ENCODE measurements at places on chromosomes 13 and 19.

DNA sequence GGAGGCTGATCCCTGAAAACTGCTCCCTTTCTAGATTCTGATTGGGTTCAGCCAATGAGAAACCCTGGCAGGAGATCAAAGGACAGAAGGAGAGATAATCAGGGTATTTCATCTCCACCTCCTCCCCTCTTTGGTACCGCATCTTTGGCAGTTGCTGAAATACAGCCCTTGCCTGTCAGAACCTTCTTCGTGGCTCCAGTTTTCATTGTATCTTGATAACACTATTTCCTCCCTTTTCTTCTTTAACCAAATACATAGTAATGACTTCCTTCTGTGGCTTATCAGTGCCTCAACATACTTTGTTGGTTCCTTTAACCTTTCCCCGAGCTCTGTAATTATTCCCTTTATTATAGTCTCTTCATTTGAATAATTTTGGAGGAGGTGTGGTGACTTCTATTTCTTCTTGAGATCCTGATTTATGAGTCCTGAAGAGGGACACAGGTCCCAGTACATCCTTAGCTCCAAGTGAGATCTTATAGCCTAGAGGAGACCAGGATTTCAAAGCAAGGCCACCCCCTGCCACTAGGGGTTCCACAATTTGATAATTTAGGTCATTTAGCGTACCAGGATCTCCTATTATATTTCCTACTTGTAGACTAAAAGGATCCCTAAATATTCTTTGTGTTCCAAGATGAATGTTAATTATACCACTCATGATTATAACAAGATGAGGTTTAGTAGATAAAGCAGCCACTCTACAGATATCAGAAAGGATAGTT lies 98.0 kb downstream of the EDNRB start:
- DNase-seq, result no peak

DNA sequence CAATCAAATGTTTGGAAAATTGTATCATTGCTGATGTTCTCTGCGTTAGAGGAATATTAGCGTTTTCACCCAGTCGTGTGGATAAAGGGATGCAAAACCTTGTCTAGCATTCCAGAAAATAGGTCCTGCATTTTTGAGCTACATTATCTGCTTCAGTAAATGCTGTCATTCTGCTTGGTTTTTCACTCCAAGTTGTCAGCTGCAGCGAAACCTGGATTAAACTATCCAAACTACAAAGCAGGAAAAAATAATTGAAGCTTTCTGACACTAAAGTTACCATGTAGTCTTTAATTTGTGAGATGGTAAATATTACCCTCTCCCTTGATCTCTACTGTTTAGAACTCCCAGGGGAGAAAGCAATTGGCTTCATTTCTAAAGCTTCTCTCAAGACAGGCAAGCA lies 1795.5 kb upstream of the PRR20A start:
- peak; percentile 14 for DNase-seq

DNA sequence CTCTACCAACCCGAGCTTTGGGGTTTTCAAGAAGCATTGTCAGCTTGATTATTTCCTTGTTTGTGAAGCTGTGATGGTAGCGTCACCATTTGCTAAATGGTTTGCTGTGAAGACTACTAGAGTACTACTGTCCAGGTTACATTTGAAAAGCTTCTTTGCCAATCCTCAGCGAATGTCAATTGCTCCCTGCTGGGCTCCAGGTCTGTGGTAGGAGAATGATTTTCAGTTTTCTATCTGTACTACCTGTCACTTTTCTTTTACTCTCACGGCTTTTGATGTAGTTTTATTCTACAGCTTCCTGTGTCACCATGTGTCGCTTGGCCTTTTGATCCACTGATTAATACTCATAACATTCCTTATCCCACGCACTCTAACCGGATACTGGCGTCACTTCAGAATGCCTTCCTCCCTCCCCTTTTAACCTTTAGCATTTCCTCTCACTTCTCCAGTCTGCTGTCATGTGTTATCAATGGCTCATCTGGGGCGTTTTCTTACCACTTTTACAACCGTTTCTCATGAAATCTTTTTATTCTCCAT lies 7.5 kb upstream of the GPR183 start:
- DNase-seq, result no peak

- DNase-seq, result no peak
These were observed 680.9 kb upstream of the SGCG start for GRCh38 chr13:22499919-22500318.

DNA sequence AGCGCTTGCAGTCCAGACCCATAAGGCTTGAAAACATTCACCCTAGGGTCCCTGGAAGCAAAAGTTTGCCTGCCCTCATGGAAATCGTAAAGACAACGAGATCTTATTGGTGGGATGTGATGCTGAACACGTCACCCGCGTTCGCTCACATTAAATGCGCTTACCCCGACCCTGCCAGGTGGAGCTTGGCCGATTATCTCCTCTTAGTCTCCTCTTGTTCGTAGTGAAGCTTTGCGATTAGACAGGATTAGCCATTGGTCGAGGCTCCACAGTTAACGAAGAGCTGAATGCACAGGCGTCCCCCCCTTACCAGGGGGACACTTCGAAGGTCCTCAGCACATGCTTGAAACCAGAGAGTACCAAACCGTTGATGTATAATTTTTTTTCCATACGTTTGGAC lies 16.0 kb upstream of the KDM4B start:
- DNase-seq, result no peak

GRCh38 chr19:30670011-30670329 lies 297.8 kb downstream of the ZNF536 start:
- no peak for DNase-seq

- DNase-seq, result no peak
These were observed 513.1 kb downstream of the DCT start for GRCh38 chr13:93966267-93966936.

DNA sequence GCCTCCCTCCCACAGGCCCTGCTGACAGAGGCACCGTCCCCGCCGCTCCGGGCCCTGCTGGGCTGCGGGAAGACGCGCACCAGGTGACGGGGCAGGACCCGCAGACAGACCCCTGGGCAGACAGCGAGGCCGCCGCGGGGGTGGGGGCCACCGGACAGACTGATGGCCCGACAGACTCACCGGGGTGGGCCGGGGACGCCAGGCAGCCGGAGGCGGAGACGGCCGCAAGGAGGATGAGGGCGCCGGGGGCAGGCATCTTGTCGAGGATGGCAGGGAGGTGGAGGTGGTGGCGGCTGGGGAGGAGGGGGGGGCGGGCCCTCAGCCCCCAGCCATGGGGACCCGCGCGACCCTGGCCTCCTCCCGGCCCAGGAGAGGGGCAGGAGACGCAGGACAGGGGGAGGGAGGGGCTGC lies 309 bp downstream of the LMTK3 start:
- no peak for DNase-seq

DNA sequence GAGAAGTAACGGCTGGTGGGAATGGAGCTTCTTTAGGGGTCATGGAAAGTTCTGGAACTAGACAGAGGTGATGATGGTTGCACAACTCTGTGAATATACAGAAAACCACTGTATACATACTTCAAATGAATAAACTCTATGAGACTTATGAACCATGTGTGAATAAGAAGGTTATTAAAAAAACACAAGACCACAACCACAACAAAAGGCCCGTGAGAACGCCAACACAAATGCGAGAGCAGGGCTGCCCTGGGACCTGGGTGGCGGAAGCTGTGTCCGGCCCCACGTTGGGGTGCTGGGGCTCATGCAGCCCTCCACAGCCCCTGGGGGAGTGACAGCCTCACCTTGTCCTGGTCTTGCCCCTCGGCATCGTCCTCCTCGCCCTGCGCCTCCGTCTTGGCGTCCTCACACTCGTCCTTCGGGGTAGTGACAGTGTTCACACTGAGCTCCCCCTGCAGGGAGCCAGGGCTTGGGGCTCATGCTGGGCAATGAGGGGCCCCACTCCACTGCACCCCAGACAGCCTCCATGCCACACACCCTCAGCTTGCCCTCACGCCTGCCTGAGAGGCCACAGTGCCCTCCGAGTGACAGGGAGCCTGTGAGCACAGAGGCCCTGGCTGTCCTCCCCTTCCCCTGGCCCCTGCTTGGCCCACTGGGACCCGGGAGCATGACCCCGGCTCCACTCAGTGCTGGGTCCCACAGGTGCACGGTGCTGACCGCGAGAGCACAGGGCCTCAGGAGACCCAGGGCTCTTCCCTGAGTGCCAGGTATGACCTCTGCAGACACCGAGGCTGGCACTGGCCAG lies 16.0 kb downstream of the IZUMO4 start:
- no peak for DNase-seq

GRCh38 chr19:11693505-11694499 lies 44.9 kb downstream of the ZNF823 start:
- peak; percentile 44 for DNase-seq

DNA sequence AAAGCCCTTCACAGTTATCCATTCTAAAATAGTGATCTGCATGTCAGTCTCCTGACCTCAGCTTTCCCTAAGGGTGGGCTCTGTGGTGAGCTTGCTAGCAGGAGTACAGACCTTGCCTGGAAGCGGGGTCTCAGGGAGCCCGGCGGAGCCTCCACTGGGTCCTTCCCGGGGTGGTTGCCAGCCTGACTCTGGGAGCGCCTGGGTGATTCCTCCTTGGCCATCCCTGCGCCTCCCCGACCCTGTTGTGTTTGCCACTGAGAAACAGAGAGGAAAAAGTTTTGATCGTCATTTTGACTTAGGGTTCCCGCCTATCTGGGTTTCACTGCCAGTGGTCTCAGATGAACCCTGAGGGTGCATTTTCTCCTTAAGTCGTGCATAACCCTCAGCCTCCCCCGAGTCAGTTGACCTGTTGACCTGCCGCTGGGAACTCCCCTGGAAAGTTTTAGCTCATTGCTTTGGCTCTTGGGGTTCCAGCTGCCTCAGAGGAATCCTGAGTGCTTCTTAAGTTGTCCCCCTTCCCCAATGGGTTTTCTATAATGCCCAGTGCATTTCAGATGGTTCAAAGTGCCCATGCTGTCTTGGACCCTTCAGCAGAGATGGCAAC lies 117.8 kb downstream of the RAB20 start:
- DNase-seq, result no peak

DNA sequence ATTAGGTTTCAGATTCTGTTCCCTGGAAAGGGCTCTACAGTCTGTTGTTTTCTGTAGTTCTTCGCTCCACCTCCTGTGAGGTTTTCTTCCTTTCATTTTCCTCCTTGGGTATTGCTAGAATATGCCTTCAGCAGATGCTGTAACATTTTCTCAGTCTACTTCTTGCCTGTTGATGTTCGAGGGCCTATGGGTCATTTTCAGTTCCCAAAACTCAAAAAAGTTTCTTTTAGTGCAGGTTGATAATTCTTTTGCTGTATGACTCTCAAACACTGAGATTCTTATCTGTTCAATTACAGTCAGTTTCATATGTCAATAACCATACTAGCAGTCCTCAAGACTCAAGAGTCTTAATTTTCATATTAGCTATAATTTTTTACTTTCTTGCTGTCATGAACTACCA lies 268.3 kb downstream of the RFC3 start:
- no peak for DNase-seq

- no peak for DNase-seq
These were observed 216.3 kb upstream of the ZNF507 start for GRCh38 chr19:32129141-32129540.

- DNase-seq, result no peak
These were observed 26.6 kb downstream of the NCAN start for GRCh38 chr19:19238126-19238894.

GRCh38 chr13:99290894-99291293 lies 16.3 kb downstream of the GPR183 start:
- no peak for DNase-seq

- DNase-seq, result no peak
These were observed 535 bp downstream of the CDKN2D start for GRCh38 chr19:10568062-10568825.

GRCh38 chr13:45178349-45179162 lies 22.3 kb downstream of the KCTD4 start:
- DNase-seq, result no peak

DNA sequence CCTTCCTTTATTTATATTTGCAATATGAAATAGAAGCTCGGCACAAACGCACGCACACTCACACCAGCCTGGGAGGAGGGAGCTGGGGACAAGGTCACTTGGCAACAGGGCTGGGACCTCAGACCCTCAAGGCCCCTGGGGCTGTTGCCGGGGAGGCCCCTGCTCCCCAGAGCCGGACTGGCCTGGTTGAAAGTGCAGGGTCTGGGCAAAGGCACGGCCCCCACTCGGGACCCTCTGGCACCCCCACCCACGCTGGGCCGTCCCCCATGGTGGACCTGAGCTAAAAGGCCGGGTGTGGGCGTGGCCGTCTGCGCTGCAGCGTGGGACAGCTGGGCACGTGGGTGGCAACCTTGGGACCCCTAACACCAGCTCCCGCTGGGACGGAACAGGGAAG lies 1.2 kb upstream of the TMEM86B start:
- no peak for DNase-seq

DNA sequence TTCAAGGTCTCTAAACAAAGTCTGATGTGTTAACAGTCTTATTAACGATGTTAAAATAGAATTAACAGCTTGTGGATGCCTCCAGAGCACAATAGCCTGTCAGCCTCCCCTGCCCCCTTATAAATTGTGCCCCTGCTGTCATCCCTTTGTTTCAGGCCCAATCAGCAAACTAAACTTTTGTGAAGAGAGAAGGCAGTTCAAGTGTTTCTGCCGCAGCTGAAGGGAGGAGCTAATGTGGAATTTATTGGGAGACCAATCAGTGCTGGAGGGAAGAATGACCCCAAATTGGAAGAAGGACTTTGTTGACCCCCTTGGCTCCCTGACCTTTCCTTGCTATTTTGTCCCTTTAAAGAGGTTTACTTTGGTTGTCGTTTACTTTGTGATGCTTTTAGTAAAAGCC lies 160.5 kb downstream of the TM9SF2 start:
- DNase-seq, result peak; percentile 87

- no peak for DNase-seq
These were observed 25.1 kb downstream of the GAS6 start for GRCh38 chr13:113838711-113839201.

DNA sequence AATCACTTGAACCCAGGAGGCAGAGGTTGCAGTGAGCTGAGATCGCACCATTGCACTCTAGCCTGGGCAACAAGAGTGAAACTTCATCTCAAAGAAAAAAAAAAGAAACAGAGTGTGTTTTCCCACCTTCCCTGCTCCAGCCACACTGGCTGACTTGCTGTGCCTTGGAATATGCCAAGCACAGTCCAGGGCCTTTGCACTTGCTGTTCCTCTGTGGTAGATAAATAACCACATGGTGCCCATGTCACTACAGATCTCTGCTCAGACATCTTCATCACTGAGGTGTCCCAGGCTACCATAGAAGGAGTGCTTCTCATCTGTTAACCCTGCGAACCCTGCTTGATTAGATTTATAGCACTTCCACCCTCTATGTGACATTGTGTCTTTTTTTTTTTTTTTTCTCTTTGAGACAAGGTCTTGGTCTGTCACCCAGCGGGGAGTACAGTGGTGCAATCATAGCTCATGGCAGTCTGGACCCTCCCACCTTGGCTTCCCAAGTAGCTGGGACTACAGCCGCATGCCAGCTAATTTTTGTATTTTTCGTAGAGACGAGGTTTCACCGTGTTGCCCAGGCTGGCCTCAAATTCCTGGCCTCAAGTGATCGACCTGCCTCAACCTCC lies 10.4 kb downstream of the SMARCA4 start:
- no peak for DNase-seq

- no peak for DNase-seq
These were observed 41.2 kb downstream of the CEP89 start for GRCh38 chr19:32930567-32930966.

DNA sequence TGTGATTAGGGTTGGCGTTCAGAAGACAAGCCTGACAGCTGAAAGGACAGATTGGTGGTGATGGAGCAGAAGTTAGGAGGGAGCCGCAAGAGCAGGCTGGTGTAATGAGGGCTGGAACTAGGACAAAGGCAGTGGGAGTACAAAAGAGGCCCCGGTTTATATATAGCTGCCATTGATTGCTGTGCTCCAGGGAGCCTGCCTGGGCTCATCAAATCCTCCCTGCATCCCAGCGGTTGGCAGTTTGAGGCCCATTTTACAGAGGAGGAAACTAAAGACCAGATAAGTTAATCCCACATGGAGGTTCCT lies 123.7 kb downstream of the CACNA1A start:
- peak; percentile 71 for DNase-seq

- DNase-seq, result no peak
These were observed 20.9 kb downstream of the CARM1 start for GRCh38 chr19:10892256-10892655.
